ENCODE measurements at places on chromosomes 13 and 19.

DNA sequence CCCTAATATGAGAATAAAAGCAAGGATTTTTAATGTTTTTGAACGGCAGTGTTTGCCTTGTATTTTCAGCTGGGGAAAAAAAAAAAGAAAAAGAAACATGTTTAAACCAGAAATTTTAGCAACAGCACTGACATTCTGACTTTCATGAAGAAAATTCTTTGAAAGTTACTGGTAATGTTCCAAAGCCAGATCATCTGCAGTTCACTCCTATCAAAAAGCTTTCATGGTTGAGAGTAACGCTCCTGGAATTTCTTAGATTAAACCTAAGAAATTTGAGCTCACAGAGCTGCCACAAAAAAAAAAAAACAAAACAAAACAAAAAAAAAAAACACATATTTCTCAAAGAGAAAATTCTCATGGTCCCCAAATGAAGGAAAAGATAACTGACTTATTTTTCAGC lies 1106.7 kb downstream of the EFNB2 start:
- DNase-seq: no peak

GRCh38 chr19:8666814-8667405 lies 31.7 kb downstream of the ACTL9 start:
- DNase-seq: no peak

DNA sequence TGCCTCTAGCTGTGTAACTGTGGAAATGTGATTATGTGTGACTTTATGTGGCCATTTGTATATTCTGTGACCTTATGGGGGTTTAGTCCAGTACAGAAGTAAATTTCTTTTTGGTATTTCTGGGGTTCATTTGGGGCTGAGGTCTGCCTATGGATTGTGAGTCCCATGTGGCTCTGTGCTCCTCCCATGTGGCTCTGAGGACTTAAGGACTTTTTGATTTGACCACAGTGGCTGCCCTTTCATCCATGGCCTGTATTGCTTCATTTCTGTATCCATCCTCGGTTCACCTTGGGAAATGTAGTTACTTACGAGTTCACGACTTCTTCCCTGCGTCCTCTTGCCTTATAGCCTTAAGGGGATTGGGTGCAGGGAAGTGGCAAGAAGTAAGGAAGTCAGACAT lies 1.0 kb downstream of the ZNF420 start:
- no peak for DNase-seq

DNA sequence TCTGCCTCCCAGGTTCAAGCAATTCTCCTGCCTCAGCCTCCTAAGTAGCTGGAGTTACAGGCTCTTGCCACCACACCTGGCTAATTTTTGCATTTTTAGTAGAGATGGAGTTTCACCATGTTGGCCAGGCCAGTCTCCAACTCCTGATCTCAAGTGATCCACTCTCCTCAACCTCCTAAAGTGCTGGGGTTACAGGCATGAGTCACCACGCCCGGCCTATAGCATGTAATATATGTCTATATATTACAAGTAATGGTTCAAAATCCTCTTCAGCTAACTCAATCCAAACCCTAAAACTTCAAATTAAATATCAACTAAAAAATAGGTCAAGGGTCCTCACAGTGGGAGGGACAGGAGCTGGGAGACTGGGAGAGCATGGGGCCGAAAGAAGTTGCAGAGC lies 28.0 kb downstream of the FPR3 start:
- DNase-seq: no peak

GRCh38 chr19:3343619-3344502 lies 22.5 kb upstream of the NFIC start:
- no peak for DNase-seq

DNA sequence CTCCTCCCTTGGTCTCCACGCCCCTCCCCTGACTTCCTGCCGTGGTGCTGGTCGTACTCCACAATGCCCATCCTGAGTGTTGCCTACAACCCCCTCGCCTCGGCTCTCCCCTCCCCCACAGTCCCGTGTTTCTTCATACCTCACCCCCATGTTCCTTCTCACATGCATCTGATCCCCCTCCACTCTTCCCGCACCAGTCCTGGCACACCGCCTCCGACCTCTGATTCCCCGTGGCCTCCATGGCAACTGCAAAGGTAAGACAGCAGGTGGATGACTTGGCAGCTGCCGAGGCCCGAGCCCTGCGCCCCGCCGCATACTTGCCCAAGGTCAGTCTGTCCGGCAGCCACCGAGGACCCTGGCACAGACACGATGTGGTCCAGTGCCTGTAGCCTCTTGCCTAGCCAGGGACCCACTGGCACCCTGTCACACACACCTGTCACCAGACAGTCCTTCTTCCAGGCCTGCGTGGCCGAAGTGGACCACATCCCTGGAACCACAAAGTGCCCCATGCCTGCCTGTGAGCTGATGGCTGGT lies 16.1 kb upstream of the SDHAF1 start:
- DNase-seq: no peak

GRCh38 chr13:77378662-77379061 lies 51.8 kb upstream of the MYCBP2 start:
- no peak for DNase-seq

DNA sequence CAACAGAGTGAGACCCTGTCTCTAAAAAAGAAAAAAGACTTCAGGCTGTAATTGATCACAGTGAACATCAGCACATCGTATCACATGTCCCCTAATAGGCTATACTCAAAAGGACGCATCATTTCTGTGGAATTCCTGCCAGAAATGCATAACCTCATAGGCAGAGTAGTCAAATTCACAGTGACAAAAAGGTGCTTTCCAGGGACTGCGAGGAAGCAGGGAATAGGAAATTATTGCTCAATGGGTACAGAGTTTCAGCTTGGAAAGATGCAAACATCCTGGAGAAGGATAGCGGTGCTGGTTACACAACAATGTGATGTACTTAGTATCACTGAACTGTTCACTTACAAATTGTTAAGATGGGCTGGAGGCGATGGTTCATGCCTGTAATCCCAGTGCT lies 41.1 kb upstream of the MRI1 start:
- DNase-seq: no peak

DNA sequence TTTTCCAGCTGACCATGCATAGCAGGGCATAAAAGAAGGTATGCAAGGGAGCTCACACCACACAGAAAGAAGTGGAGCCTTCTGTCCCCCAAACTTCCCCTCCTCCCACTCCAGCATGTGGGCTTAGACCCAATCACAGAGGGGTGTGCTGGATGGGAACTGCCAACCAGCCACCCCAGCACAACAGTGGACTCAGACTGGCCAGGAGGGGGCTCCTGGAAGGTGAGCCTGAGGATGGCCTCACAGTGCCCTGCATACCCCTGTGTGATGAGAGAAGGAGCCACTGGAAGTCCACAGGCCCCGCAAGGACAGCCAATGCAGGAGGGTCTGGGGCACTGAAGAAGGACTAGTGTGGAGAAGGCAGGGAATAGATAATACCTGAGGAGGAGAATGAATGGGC lies 106.9 kb upstream of the SERP2 start:
- no peak for DNase-seq

- DNase-seq: no peak
Measured at GRCh38 chr19:4653793-4654436, 14.6 kb downstream of the TNFAIP8L1 start.

- DNase-seq: no peak
Measured at GRCh38 chr19:41156207-41156606, 36.8 kb upstream of the CYP2S1 start.

DNA sequence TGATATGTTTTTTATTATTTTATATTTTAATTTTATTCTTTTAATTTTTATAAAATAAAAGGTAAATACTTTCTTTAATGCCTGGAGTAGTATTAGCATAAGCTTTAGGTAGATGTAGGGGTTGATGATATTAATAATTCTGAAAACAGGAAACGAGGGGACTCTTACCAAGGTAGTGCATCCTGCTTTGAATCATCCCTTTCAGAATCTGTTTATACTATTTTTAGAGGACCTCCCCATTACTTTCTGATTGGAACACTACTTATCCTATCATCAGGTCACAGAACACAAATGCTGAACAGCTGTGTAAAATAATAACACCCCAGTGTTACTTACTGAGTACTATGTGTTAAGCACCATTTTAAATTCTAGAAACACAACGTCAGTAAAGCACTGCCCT lies 27.3 kb downstream of the COG6 start:
- no peak for DNase-seq

GRCh38 chr19:29860492-29860891 lies 48.7 kb downstream of the CCNE1 start:
- DNase-seq: no peak

DNA sequence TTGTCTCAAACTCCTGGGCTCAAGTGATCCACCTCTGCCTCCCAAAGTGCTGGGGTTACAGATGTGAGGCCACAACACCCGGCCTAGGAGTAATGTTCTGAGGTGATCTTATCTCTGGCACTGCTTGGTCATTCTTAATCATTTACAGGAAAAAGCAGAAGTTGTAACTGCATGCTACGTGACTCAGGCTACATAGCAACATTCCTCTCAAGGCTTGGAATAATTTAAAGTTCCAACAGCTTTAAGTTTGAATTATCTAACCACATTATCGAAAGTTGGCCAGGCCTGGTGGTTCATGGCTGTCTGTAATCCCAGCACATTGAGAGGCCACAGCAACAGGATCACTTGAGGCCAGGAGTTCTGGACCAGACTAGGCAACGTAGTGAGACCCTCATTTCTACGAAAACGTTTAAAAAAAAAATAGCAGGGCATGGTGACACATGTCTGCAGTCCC lies 3.9 kb upstream of the B9D2 start:
- DNase-seq: no peak

DNA sequence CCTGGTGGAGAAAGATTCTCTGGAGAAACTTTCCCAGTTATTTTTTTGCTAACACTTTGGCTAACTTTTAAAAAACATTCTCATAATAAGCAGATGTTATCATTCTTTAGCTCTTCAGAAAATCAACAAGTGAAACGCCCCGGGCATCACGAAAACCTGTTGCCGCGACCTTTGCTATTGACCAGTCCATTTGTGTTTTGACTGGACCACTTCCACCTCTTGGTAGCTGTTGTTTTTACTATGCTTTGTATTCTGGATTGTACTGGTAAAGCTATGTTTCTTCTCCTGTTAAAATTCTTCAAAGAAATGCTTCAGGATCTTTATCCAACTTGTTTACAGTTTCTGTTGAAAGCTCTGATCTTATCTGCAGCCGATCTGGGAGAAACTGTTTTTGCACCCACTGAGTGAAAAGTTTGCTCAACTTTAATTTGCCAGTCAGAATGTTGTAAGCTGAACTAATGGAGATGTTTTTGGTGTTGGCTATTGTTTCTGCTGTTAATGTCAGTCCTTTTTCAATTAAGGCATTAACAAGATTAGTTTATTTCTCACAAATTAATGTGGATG lies 23.3 kb downstream of the UFM1 start:
- DNase-seq: no peak

DNA sequence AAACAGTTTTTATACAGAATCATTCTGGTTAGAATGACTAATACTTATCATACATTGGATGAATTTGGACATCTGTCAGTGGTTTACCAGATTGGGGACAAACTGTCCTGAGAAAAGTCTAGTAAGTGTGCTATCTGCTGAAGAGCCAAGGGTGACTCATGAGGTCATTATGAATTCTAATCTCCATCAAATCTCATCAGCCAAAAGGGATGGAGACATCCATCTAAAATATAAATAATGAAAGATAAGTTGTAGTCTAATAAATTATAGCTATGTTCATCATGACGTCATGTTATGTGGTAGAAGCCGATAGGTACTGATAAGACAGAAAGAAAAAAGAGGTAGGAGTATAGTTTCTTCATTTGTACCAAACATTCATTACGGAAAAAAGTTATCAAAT lies 804.4 kb downstream of the PCDH9 start:
- no peak for DNase-seq

DNA sequence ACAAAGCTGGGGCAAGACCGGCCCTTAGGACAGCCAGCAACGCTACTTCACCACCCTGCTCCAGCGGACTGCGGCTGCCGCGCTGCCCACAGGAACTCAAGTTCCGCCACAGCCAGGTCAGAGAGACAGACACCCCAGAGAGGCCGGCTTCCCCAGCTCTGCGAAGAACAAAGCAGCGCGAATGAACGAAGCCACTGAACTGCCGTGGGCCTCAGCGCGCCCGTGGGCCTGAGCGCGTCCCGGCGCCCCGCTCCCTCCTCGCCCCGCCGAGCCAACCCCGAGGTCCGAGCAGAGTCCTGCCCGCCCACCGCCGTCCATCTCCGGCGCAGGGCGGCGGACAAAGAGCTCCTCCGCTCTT lies 158.4 kb downstream of the RNF17 start:
- no peak for DNase-seq

DNA sequence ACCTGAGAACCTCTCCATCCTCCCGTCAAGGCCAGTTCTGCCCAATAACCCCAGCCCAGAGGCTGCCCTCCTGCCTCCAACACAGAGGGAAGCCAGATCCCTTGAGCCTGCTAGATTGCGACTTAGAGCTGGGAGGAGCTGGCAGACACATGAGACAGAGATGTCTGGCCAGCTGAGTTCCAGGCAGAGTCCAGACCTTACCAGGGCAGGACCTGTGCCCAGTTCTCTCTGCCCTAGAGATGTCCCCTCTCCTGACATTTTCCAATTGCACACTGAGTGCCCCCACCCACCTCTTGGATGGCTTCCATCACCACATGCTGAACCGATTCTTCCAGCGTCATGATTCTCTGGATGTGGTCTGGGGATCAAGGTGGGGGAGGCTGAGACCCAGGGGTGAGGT lies 3.0 kb downstream of the HOOK2 start:
- no peak for DNase-seq

DNA sequence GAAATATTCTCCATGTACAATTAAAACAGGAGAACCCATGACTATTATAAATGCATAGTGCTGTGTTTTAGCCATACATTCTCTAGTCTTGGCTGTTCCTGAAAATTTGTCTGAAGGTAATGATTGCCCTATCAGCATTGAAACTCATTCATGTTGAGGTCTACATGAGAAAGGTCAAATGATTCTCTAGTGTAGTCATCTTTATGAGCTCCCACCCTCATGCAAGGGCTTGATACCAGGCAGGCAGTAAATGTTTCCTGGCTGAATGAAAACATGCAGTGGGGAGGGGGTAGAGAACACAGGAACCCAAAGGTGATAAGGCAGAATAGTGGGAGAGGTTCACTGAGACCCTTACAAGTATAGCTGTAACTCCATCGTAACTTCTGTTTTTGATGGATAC lies 424.3 kb downstream of the COG6 start:
- no peak for DNase-seq

DNA sequence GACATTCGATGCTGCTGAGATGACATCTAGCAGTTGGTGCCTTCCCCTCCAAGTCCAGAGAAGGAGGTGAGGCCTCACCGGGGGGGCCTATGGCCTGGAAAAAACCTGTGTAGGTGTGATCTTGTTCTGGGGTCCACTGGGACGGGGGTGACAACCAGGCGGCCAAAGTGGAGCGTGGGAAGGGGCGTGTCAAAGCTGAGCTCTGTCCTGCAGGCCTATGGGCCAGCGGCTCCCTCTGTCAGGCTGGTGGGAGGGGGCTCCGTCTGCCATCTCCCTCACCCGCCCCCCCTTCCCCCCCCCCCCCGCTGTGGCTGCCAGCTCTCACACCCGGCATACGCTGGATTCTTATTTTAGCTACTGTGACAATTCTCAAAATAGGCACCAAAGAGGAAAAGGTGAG lies 56.7 kb upstream of the UQCRFS1 start:
- no peak for DNase-seq

- DNase-seq: no peak
Measured at GRCh38 chr13:26560456-26560855, 3.0 kb downstream of the WASF3 start.

GRCh38 chr19:30148039-30148790 lies 206.2 kb downstream of the URI1 start:
- DNase-seq: no peak
